ENCODE measurements at places on chromosomes 1 and 21. TPM values are rescaled to one million over a fixed set of nuclear protein-coding genes. Genes with fewer than 3 reads are reported as not detected.
A peak's percentile ranks its signal among the peaks of the same experiment; 100 is the strongest.

AMIGO1 gene
- total RNA-seq: 0.13 TPM

AMY1B gene
- total RNA-seq: not detected

PADI4 gene
- total RNA-seq: not detected

C1orf185 gene
- total RNA-seq: not detected

KRTAP11-1 gene
- not detected for total RNA-seq

S100A7A gene
- not detected for total RNA-seq

FOXD2 gene
- under 0.01 TPM for total RNA-seq

- DNase-seq: peak; percentile 51
These were observed 44.2 kb downstream of the ARHGEF11 start for GRCh38 chr1:157001304-157001703.

- no peak for DNase-seq
These were observed 8.1 kb upstream of the PLEKHM2 start for GRCh38 chr1:15676010-15676409.

DNA sequence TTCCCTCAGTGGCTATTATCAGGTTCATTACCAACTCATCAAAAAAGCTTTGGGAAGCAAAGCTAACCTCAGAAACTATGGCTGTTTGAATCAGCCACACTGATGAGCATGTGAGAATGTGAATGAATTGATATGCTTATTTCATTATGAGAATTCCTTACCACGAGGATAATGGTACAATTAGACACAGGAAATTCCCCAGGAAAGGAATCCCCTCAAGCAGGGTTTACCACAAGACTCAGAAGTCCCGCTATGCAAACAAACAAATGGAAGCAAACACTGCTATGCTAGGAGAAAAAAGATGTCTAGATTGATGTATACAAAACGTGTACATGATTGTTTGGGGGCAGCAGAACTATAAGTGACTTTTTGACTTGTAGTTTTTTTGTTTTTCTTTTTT lies 205.0 kb downstream of the HMCN1 start:
- peak; percentile 8 for DNase-seq

DNA sequence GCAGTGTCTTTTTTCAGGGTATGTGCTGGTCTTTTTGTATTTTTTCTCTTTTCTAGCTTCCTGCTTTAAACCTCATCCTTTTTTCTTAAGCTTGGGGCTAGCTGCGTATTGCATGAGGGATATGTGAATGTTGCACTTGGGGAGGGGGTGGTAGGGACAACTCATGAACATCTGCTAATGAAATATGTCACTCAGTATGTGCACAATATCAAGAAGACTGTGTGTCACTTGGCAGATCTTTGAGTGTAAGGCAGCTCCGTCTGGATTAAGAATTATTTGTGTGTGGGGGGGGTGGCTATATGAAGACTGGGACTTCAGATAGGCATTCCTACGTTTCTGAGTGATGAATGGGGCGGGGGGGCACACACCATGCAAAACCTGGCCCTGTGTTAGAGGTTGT lies 170.4 kb upstream of the CACNA1E start:
- no peak for DNase-seq

GRCh38 chr21:45825219-45825618 lies 156.4 kb upstream of the COL6A1 start:
- DNase-seq: no peak

- DNase-seq: no peak
These were observed 49.1 kb downstream of the PCSK9 start for GRCh38 chr1:55088413-55088812.

DNA sequence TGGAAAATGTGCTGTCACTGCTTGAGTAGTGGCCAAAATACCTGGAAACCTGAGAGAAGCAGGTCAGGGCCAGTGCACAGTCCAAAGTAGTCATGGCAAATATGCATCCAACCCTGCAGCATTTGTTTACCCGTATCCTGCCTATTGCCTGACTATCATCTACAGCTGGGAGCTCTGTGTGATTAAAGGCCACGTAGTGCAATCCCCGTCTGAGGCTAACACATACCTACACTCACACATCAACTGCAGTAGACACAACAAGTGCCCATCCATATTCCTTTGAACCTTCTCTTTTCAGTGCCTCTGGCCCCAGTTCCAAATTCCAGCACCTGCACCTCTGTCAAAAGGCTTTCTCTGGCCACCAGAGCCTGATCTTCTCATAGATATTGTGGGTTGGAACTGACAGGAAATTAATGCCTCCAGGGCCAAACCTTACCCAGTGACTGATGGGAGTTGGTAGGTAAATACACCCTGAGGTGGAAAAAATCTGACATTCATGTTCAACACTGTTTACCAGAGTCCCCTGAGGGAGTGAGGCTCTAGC lies 383.0 kb downstream of the SETD4 start:
- DNase-seq: no peak

DNA sequence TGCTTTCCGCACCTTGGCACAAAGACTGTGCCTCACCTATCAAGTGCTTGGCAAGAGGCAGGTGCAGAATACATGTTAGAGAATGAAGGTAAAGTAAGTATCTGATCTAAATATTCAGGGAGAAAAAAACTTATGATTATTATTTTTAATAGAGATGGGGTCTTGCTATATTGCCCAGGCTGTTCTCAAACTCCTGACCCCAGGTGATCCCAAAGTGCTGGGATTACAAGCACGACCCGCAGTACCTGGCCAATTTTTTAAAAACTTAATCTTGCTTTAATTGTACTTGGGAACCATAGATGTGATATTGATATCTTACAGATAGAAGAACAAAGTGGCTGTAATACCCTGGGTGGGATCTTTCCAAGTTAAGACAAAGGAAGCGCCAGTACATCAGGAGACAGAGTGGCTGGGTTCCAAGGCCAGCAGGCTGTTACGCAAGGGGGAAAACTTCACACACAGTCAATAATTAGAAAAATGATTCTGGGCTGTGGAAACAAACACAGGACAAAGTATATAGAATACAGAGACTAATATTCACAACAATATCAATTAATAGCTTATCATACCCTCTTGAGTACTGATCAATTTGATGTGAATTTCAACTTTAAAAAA lies 58.6 kb upstream of the ATP1A1 start:
- DNase-seq: no peak

- DNase-seq: peak; percentile 35
These were observed 3.6 kb downstream of the NIBAN1 start for GRCh38 chr1:184970691-184971161.

- no peak for DNase-seq
These were observed 831 bp upstream of the KRTAP10-2 start for GRCh38 chr21:44552136-44552535.

DNA sequence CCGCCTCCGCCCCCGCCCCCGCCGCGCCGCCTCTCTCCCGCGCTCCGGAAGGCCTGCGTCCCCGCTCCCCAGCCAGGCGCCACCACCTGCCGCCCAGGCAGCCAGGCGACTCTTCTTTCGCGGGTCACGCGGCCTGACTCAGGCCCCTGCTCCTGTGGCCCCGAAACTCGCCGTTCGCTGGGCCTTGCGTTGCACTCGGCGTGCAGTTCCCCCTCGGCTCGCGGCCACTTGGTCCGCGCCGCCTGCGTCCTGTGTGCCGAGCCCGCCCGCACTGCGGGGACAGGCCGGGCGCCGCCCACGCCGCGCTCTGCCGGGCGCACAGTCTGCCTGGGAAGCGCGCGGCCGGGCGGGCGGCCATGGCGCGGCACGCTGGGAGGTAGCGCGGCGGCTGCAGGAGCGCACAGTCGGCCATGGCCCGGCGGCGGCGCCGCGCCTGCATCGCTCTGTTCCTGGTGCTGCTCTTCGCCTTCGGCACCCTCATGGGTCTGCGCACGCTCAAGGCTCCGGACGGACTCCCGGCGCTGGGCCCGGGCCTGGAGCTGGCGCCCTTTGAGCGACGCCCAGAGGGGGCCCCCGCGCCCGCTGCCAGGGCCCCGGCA lies at the start of gene MANEAL:
MANEAL (plus strand) TSS at position 75 of the 599 bp plus-strand sequence; CDS start at position 411, 336 bp downstream.
- peak; percentile 20 for DNase-seq

GRCh38 chr1:195909061-195909460 lies 699.2 kb downstream of the KCNT2 start:
- DNase-seq: peak; percentile 80

GRCh38 chr1:15168479-15168878 lies 14.9 kb downstream of the TMEM51 start:
- peak; percentile 97 for DNase-seq

GRCh38 chr1:44603718-44604117 lies 70.6 kb downstream of the TMEM53 start:
- DNase-seq: no peak

DNA sequence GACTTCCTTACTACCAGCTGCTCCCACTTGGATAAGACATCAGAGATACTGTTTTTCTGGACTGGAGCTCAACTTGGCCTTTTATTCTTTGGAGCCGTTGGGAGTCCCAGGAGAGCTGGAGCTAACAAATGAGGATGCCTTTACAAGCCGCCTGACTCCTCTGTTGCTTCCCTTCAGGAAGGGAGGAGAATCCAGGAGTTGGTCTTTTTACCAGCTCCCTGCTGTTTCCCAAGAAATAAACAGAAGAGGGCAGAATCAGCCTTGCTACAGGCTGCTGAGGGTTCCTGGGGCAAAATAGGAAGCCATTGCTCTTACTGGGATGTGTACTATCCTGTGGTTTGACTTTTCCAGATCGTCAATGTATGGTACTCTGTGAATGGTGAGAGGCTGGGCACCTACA lies 1.5 kb downstream of the EIF3I start:
- DNase-seq: no peak

DNA sequence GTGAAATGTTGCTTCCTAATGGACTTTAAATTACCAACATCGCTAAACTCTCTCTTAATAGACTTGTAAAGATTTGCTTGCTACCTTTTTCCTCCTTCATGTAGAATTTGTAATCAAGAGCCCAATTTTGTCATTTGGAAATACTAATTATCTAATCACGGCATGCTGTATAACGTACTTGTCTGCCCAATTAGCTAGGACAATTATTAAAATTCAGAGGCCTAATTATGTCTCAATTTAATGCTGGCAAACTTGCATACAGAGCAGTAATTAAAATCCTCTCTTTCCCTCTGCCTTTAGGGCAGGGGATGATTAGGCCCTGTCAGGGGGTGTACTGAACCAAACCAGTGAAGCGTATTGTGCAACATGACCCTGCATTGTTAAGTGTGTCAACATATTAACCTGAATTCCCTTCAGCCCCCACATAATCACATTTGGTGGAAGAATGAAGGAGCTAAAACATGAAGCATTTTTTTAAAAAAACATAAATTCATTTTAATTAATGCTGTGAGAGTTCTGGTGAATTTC lies 137.4 kb upstream of the BARHL2 start:
- DNase-seq: no peak

Data from bronchial epithelial cell (primary cell).